ENCODE measurements at places on chromosomes 7 and 10. TPM values are rescaled to one million over a fixed set of nuclear protein-coding genes. Genes with fewer than 3 reads are reported as not detected.

KIAA1217 gene
- total RNA-seq: 3.6 TPM

TMEM270 gene
- total RNA-seq: 1.5 TPM

DNA sequence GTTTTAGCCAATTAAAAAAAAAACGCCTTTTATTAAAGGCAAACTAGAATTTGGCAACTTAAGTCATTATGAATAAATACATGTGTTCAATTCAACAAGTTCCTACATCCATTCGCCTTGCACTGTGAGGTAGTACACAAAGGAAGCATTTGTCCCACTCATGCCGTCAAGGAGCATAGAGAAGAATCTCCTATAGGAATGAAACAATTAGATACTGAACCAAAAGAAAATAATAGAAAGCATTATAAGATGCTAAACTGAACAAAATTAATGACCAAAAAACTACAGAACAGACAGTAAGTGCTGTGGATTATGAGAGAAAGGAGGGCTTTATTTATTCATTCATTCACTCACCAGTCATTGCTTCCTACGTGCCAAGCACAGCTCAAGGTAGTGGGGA, 42.2 kb downstream of the SNX13 start:
- no peak for DNase-seq

AKR1C3 gene
- 4.3 TPM for total RNA-seq

GRCh38 chr10:4519658-4520402, 306.2 kb upstream of the AKR1E2 start:
- DNase-seq: no peak

LIPA gene
- 16.2 TPM for total RNA-seq

TMEM273 gene
- total RNA-seq: not detected

SPAM1 gene
- not detected for total RNA-seq

GRCh38 chr10:70549962-70550458, 52.5 kb downstream of the PRF1 start:
- peak; percentile 50 for DNase-seq

DNA sequence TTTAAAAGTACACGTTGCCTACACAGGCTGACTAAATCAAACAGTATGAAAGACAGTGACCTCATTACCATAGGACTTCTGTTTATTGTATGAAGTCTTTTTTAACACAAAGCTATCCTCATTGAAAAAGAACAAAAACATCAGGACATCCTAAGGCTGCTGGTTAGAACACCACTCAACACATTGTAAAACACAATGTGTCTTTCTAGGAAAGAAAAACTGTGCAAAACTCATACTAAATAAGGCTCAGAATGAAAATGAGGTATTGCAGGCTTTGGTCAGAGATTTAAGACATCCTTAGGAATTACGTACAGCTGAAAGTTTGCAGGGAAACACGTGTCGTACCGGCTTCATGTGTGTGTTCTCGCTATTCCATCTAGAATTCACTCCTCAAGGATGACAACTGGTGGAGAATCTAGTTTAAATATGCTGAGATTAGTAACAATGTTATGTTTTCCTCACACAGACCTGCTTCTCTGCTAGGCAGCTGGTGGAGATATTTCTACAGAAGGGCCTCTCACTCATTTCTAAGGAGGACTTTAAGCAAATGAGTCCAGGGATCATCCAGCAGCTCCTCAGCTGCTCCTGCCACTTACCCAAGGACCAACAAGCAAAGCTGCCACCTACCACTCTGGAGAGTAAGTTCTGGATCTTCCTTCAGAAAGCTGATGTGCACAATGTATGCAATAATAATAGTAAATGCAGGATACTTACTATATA, 29.3 kb downstream of the SLC39A12 start:
- DNase-seq: no peak

ANXA8L1 gene
- total RNA-seq: 26.7 TPM

DNA sequence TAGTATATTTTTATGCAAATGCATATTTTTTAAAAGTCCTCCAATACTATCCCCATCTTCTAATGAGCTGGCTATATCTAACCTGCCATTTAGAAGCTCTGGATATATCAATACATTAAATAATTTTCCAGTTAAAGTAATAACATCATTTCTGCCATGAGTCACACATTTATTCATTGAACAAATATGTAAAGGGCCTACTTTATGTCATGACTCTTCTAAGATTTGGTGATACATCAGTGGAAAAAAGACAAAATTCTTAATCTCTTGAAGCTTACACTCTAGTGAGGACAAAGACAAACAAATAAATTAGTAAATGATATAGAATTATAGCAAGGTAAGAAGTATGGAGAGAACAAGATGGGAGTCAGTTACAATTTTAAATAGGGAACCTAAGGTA, 716.8 kb upstream of the LRRTM3 start:
- no peak for DNase-seq

DNA sequence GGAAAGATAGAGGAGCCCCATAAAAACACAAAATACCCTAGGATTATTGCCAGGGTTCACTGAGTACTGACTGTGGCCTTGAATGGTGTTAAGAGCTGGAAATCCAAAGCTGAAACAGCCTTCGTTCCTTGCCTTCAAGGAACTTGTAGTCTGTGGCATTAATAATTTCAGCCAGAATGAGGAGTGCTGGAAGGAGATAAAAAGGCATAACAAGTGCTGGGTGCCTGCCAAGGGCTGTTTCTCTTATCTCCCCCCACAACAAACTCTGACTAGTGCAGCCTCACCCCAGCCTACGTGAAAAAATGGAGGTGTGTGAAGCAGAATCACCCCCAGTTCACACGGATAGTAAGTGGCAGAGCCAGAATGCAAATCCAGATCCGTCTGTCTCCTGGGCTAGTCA, 199.1 kb upstream of the LYZL2 start:
- DNase-seq: peak; percentile 20

- no peak for DNase-seq
Measured at GRCh38 chr7:7237978-7238267, 55.6 kb downstream of the C1GALT1 start.
